ENCODE measurements at places on chromosomes 16 and 17. TPM values are rescaled to one million over a fixed set of nuclear protein-coding genes. Genes with fewer than 3 reads are reported as not detected.

DNA sequence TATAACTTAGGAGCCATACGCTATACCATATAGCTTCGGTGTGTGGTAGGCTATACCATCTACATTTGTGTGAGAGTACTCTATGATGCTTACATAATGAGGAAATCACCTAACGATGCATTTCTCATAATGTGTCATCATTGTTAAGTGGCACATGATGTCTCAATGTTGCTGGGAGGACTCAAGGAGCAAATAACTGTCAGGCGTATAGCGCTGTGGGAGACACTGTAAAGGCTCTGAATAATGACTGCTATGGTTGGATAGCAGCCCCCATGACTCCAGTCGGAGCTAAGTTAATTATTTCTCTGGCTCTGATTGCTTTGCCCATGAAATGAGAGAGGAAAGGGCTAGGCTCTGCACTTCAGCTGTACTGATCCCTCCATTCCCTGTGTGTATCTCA lies 197.2 kb downstream of the RGS9 start:
- no peak for DNase-seq

- no peak for DNase-seq
Observed at GRCh38 chr16:86347090-86347489, 163.2 kb upstream of the FOXF1 start.

GRCh38 chr17:14744761-14745473 lies 444.0 kb downstream of the HS3ST3B1 start:
- DNase-seq, result no peak

DNA sequence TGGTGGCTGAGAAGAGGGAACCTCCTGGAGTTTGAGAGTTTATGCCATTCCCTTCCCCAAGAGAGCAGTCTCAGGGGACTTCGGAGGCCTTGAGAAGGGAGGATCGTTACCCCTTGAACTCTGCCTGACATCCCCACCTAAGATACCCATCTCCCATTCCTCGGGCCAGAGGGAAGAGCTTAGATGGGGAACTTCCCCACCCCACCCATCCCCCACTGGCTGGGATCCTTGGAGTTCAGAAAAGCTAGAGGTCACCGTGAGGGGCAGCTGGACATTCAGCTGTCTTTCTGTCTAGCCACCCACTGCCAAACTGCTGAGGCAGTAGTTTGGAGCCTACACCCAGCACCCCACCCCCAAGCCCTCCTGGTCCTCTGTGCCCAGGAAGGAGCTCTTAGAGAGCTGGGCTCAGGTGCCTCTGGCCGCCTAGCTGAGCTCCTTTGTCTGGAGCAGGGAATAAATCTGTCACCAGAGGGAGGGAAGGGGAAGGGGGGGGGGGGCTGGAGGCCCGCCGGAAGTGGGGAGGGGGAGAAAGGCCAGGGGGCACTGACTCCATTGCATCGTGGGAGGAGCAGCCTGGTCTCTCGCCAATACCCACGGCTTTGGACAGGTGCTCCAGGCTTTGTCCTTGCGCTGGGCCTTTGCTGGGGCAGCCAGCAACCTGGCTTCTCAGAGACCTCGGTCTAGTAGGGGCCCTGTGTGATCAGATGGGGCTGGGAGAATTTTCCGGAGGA lies 1.0 kb downstream of the HSD11B2 start:
- DNase-seq, result no peak

DNA sequence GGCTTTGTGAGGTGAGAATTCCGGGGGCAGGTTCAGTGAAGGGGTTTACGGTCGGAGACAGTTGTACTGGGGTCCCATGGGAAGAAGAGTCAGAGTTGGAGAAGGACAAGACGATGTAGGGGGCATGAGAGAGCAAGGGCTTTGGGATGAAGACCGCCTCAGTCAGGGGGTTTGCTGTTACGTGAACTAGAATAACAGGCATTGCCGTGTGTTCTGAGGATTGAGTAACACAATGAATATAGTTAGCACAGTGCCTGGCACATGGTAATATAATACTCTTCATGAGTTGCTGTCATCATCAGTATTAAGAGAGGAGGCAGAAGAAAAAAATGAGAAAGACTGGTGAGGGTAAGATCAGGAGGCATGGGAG lies 577 bp downstream of the ZNF646 start:
- no peak for DNase-seq

DNA sequence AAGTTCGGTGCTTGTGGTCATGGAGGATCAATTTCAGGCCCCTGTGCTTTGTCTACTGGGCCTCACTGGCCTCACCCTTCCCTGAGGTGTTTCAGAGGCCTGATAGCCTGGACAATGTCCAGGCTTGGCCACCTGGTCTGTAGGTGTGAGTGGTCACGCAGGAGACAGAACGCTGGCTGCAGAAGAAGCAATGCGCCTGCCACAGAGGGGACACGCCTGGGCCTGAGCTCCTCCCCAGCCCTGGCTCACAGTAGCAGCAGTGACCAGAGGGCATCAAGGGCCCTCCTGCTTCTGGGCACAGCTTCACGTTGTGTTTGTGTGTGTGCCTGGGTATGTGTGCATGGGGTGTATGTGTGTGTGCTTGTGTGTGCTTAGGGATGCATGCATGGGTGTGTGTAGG lies 1.9 kb upstream of the PITPNM3 start:
- no peak for DNase-seq

DNA sequence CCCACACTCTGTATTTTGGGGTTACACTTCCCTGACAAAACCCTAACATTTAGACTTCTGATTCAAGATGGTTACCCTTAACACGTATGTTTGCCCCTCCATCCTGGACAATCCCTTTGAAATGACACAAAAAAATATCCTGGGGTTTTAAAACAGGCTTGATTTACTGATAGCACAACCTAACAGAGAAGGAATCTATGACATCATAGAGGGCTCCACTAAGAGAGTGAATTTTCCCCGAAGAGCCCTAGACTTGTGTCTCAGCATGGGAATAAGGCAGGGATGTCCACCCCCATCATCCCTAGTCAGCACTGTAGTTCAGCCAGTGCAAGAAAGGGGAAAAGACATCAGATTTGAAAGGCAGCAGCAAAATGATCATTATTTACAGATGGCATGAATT lies 15.8 kb upstream of the SRCIN1 start:
- DNase-seq, result no peak

TBC1D26 gene
- total RNA-seq, result not detected

Data from SJSA1 (cell line).